ENCODE measurements at places on chromosomes 1 and 21.

- no peak for DNase-seq
Observed at GRCh38 chr1:109356505-109356904, 41.2 kb downstream of the SORT1 start.

DNA sequence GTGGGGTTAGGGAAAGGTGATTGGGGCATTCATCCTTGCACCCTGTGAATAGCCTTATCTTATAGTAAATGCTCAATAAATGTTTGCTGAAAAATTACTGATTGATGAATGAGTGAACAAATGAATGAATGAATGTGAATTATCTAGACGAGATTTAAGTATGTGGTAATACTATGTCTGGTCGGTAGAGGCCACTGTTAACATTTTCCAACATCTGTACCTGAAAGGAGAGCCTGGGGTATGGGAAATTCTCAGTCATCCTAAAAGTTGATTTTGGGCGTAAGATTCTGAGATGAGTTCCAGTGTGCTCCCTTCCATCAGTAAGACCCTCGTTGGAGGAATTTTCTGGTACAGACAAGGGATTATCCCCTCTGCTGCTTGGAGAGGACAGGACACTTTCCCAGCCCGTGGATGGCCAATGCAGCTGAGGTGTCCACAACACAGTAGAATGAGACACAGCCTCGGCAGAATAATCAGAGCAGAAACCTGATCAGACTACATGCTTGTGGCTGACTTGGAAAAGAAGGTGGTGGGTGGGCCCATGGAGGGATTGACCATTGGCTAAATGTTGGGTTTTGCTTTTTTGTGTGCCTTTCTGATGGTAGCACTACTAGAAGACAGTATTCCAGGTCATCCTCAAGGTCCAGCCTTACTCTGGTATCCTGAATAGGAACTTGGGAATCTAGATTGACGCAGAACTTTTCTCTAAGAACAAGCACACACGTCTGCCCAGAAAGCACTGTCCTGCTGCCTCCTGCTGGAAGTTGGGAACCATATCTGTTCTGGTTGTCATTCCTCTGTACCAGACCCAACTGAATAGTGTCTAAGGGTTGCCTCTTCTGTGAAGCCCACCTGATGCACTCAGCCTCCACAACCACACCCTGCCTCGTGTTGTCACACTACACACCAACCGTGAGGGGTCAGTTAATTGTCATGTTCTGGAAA, 262.0 kb downstream of the TNR start:
- DNase-seq, result no peak

DNA sequence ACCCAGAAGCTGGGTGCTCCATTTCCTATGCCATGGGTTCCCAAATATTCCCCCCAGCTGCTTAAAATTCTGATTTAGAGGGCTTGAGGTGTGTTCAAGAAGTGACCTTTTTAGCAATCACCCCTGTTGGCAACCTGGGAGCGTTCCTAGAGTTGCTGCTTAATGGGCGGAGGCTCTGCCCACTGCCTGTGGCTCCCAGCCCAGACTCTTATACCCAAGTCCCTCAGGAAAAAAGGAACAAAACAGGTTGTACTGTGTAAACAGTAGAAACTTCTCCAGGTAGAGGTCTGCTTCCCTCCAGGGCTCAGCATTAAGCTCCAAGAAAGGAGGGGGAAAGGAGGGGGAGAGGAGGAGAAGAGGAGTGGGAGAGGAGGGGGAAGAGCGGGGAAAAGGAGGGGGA, 14.6 kb upstream of the TENT5C start:
- no peak for DNase-seq

DNA sequence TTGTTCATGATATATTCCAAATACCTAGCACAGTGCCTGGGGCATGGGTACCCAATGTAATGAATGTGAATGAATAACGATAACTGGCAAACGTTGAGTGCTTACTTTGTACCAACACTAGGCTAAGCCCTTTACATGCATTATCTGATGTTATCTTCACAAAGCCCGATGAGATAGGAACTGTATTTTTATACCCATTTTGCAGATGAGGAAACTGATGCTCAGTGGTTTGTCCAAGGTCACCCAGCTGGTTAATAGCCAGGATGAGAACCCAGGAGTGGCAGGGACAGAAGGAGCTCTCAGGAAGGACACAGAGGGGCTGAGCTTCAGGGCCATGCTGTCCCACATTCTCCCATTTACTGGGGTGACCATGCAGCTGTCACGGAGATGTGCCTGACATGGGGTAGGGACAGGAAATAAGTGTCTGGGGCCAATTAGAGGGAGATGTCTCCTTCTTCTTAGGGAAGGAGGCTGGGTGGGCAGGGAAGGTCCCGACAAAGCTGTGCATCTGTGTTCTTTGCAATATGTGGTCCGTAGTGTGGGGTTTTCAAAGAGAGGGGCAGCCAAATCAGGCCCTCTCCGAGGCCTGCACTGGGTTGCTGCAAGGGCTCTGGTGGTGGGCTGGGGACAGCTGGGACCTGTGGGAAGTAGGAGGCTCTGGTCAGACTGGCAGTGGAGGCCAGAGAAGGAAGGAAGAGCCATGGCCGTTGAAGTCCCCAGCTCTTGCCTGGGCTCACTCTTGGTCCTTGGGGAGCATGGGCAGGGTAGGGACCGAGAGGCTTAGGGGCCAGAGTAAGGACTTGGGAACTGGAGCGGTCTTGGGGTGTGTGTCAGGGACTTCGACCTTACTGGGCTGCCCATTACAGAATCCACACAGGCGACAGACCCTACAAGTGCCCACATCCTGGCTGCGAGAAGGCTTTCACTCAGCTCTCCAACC, 26.6 kb downstream of the A3GALT2 start:
- DNase-seq, result no peak

DNA sequence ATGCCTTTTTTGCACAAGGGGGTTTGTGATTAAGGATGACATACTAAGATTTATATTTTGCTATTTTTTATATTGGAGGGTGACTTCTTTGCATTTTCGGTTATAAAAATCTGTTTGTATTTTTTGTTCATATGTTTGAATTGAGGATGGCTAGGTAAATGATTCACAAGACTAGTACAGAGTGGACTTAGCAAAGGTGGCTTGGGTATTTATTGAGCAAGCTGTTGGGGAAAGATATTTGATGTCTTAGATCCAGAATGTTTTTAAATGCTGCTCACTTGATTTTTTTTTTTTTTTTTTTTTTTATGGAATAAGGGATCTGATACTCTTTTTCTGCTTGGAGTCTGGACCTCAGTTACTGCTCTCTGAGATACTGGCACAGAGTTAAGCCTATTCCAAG, 100.6 kb downstream of the DNM3 start:
- no peak for DNase-seq

DNA sequence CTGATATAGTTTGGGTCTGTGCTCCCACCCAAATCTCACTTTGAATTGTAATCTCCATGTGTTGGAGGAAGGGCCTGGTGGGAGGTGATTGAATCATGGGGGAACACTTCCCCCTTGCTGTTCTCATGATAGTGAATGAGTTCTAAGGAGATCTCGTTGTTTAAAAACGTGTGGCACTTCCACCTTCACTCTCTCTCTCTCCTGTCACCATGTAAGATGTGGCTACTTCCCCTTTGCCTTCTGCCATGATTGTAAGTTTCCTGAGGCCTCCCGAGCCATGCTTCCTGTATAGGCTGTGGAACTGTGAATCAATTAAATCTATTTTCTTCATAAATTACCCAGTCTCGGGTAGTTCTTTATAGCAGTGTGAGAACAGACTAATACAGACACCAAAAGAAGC, 40.4 kb downstream of the FRRS1 start:
- no peak for DNase-seq
